Cortex of kidney (tissue), 1 donor: ENCODE measurements at places on chromosomes 16 and 17.

DNA sequence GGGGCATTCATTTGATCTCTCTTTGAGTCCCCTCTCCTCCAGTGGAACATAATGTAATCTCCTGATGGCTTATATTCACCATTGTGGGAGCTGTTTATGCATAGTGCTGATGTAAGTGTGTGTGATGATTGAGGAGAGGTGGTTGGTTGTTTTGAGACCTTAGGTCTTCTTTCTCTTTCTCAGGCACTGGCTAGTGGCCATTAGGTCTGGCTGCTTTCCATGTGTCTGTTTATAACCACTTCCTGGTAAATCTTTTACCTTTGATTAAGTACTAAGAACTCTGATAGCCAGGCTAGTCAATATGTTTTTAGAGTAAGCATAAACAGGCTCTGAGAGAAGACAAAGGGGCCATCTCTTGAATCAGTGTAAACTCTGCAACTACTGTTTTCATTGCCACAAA is 27.9 kb downstream of the VAT1L start:
- no peak for DNase-seq

DNA sequence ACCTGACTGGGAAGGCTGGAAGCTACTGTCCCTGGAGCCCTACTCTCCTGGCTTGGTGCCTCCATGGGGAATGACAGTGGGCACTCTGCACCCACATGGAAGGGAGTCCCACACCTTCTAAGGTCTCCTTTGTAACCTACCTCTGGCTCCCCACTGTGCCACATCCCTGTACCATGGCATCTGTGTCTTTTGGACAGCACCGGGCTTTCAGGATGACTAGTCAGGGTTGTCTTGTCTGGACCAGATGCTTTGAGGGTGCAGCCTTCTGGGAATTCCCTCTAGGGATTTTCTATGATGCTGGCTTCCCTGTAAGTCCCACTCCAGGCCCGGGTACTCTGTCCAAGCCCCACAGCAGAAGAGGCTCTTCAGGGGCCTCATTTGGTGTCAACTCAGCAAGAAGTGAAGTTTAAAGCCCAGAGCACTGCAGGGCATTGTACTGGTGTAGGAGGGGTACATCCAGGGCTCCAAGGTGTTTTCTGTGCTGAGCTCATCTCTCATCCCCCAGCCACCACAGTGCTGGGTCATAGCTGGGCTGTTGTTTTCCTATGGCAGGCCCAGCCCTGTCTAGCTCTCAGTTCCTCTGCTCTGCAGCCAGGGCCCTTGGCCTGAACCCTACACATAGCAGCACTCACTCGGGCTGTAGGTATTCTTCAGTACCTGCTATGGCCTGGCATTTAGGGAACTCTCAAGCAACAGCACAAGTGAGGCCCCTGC is 255.3 kb downstream of the CPPED1 start:
- no peak for DNase-seq

DNA sequence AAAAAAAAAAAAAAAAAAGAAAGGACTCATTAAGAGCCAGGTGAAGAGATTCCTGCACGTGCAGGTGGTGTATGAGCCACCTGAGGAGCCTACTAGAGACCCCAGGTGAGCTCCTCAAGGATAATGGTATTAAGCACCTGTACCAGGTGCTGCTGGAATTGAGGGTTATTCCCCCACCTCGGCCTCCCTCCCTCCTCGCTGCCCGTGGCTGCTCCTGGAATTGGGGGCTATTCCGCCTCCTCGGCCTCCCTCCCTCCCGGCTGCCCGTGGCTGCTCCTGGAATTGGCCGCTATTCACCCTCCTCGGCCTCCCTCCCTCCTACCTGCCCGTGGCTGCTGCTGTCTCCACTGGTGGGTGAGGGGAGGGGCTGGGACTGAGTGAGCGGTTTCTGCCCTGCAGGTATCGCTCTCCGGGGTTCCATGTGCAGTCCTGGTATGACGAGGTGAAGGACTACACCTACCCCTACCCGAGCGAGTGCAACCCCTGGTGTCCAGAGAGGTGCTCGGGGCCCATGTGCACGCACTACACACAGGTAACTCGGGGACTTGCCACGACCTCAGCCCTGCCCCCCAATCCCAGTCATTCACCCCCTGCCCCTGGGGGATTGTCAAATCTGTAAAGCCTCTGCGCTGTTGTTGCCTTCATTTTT is 29.3 kb downstream of the CRISPLD2 start:
- no peak for DNase-seq

GRCh38 chr16:1984347-1985225 is 593 bp downstream of the GFER start:
- no peak for DNase-seq

- DNase-seq, result no peak
Measured at GRCh38 chr17:69314246-69315065, 12.5 kb downstream of the ABCA5 start.

DNA sequence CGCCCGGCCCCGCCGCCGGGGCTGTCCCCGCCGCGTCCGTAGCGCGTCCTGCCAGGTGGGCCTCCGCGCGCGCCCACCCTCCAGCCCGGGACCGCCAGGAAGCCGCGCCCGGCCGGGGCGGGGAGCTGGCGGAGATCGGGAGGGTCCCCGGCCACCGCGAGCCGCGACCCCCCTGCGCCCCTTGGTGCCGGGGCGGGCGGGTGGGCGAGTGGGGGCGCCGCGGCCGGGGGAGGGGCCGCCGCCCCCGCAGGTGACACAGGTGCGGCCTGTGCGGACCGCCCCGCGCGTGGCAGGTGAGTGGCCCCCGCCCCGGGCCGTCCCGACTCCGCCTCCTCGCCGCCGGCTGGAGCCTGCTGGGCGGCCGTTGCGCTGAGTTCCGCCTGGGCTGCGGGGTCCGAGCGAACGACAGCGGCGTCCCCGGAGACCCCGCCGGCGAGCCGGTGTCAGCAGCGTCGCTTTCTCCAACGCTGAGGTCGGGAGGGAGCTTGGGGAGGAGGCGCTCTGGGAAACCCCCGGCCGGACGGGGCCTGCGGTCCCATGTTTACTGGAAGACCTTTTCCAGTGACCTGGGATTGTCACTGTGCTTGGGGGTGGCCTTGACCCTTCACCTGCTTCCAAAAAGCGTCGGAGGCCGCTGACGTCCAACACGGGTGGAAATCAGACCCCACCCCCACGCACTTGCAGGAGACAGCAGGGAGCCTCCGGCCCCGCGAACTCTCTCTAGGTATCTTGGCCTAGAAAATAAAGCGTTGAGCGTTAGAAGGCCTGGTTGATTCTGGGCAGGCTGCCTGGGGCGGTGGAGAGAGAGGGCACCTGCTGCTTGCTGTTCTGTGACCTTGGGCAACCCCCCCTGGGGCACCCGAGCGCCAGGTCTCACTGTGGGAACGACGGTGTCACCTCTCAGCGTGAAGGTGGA is 542 bp downstream of the KLHL36 start:
- no peak for DNase-seq
